ENCODE measurements at places on chromosomes 16 and 17.

GRCh38 chr17:28384281-28385036 is 13.0 kb downstream of the SARM1 start:
- DNase-seq = no peak

- DNase-seq = no peak
Observed at GRCh38 chr17:48378238-48378637, 51.8 kb downstream of the SKAP1 start.

DNA sequence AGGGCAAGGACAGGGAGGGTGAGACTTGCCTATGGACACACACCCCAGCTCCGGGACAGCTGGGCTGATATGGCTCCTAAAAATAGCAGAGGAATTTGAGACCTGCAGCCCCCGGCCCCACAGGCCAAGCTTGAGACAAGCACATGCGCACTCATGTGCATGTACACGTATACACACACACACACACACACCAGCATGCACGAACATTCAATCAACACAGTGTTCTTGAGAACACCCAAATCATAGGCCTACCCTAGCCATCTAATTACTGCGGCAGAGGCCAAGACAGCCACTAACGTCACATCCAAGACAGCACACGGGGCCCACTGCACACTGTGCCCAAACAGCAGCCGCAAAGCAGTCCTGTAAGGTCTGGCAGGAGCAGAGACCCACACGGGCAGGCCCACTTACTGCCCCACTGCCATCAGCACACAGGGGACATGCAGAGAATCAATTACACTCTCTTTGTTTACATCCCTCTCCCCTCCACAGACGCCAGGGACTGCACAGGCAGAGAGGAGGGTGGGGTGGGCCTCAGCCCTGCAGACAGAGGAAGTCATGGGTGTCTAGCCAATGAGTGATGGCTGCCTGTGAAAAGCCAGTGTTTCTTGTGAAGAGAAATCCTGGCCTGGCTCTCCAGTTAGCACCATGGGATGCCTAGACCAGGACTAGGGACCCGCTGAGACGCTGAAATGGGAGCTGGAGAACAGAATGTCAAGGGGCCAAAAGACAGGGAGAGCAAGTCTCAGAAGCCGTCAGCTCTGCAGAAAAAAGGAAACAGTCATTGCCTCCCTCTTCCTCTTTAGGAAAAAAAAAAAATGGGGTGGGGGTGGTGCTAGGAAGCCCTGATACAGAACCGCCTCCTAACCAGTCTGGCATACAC is 39.3 kb downstream of the MYO18A start:
- DNase-seq = peak; percentile 84

GRCh38 chr17:62189377-62189776 is 124.3 kb upstream of the MED13 start:
- no peak for DNase-seq

GRCh38 chr16:1343428-1344242 is 8.0 kb downstream of the TSR3 start:
- no peak for DNase-seq

DNA sequence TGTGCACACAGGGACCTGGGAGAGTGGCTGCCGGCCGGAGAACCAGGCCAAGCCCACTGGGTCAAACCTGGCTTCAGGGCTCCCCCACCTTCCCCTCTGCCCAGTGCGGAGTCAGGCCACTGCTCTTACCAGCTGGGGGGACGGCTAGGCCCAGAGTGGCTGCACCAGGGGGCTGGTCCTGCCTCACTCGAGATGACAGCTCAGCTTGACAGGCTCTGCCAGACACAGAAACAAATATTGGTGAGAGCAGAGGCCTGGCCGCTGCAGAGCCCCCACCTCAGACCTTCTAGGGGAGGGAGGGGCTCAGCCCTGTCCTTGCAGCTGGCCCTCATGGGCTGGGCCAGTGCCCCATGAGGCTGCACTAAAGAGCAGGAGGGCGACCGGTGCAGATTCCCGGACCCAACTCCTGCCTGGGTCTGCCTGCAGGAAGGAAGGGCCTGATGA is 4.5 kb downstream of the NUDT16L1 start:
- DNase-seq = no peak

GRCh38 chr17:39548494-39549225 is 59.1 kb downstream of the NEUROD2 start:
- no peak for DNase-seq
